Left lung (tissue), 14 donors: ENCODE measurements at places on chromosomes 6 and 20.

GRCh38 chr6:160353950-160354496 lies 5.8 kb downstream of the SLC22A3 start:
- DNase-seq = no peak
- peaks cover 4% of the 10 kb centered on the region for H3K4me1 ChIP-seq
- no peak overlapping the region for H3K4me3 ChIP-seq
- no peak overlapping the region for H3K27ac ChIP-seq

GRCh38 chr6:121848523-121849255 lies 413.2 kb downstream of the GJA1 start:
- H3K27ac ChIP-seq = no peak overlapping the region
- H3K27me3 ChIP-seq = no peaks in the 10 kb centered on the region
- DNase-seq = no peak
- H3K4me3 ChIP-seq = no peak overlapping the region
- no peaks in the 10 kb centered on the region for H3K36me3 ChIP-seq
- no peaks in the 10 kb centered on the region for H3K4me1 ChIP-seq

GRCh38 chr6:82331031-82331773 lies 32.4 kb upstream of the TPBG start:
- H3K4me1 ChIP-seq = no peaks in the 10 kb centered on the region
- no peaks in the 10 kb centered on the region for H3K27me3 ChIP-seq
- no peak for DNase-seq
- no peak overlapping the region for H3K4me3 ChIP-seq

GRCh38 chr6:144246988-144247387 lies 38.1 kb upstream of the UTRN start:
- H3K4me3 ChIP-seq = no peak overlapping the region
- DNase-seq = no peak
- H3K4me1 ChIP-seq = no peaks in the 10 kb centered on the region
- no peaks in the 10 kb centered on the region for H3K27me3 ChIP-seq

DNA sequence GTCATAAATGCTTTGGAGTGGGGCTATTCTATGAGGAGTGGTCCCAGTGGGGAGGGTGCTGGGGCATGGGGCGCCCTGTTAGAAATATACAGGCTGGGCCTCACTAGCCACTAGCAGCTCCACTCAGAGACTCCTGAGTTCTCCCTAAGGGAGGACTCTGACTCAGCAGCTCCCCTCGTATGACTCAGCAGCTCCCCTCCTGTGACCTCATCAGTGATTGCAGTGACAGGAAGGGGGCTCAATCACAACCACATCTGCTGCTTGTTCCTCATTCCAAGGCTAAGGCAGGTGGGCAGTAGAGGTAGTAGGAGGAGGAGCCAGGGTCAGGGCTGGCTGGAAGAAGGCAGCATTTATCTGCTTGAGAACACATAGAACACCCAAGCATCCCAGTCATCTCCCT lies 73.7 kb downstream of the PRND start:
- H3K27ac ChIP-seq = peak overlapping the region; percentile 51
- H3K4me1 ChIP-seq = peaks cover 36% of the 10 kb centered on the region
- H3K27me3 ChIP-seq = no peaks in the 10 kb centered on the region
- no peak for DNase-seq
- H3K36me3 ChIP-seq = peaks cover 98% of the 10 kb centered on the region
